ENCODE measurements at places on chromosomes 16 and 17.

DNA sequence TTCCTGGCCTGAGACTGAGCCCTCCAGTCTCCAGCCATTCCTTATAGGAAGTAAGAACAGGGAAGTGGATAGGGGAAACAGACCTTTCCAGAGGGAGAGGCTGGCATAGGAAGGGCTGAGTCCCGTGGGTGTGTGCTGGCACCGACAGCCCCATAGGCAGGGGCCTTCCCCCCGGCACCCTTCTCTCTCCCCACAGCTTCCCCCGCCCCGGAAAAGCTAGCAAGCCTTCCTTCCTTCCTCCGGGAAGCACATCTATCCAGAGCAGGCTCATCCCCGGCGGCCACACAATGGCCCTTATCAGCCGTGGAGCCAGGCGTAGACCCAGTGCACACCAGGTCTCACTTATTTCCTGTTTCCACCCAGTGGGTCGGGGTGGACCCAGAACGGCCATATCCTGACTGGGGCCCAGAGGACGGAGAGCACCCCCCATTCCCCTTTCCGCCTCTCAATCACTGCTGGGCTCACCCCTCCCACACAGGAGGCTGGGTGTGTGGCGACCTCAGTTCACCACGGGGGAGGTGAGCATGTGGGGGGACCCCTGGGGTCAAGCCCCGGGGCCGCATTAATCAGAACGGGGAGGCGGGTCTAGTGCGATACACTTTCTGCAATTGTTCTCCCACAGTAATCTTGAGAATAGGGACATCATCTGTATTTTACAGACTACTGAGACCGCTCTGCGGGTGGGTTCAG is 950 bp upstream of the MYO1C start:
- H3K27me3 ChIP-seq = no peaks in the 10 kb centered on the region
- no peaks in the 10 kb centered on the region for H3K36me3 ChIP-seq
- H3K27ac ChIP-seq = no peak overlapping the region
- no peak overlapping the region for H3K4me3 ChIP-seq

- DNase-seq = no peak
- no peaks in the 10 kb centered on the region for H3K27me3 ChIP-seq
- no peak overlapping the region for H3K4me3 ChIP-seq
- H3K4me1 ChIP-seq = no peaks in the 10 kb centered on the region
These were observed 85.4 kb downstream of the IRF8 start for GRCh38 chr16:85984231-85984880.

- no peak overlapping the region for H3K4me3 ChIP-seq
- H3K27ac ChIP-seq = no peak overlapping the region
- no peaks in the 10 kb centered on the region for H3K27me3 ChIP-seq
- H3K36me3 ChIP-seq = no peaks in the 10 kb centered on the region
- DNase-seq = no peak
These were observed 15.2 kb downstream of the KRT23 start for GRCh38 chr17:40922239-40922638.

- H3K4me3 ChIP-seq = no peak overlapping the region
- no peaks in the 10 kb centered on the region for H3K36me3 ChIP-seq
- DNase-seq = no peak
- H3K27me3 ChIP-seq = no peaks in the 10 kb centered on the region
These were observed 820.2 kb downstream of the KCNJ18 start for GRCh38 chr17:22512506-22512905.

- no peak overlapping the region for H3K27ac ChIP-seq
- no peaks in the 10 kb centered on the region for H3K4me1 ChIP-seq
- DNase-seq = no peak
- no peaks in the 10 kb centered on the region for H3K36me3 ChIP-seq
These were observed 121.7 kb downstream of the MYO1D start for GRCh38 chr17:32755045-32755805.

- no peak overlapping the region for H3K27ac ChIP-seq
- H3K4me3 ChIP-seq = no peak overlapping the region
- H3K36me3 ChIP-seq = no peaks in the 10 kb centered on the region
- DNase-seq = no peak
These were observed 2.6 kb upstream of the RARA start for GRCh38 chr17:40306395-40306794.

DNA sequence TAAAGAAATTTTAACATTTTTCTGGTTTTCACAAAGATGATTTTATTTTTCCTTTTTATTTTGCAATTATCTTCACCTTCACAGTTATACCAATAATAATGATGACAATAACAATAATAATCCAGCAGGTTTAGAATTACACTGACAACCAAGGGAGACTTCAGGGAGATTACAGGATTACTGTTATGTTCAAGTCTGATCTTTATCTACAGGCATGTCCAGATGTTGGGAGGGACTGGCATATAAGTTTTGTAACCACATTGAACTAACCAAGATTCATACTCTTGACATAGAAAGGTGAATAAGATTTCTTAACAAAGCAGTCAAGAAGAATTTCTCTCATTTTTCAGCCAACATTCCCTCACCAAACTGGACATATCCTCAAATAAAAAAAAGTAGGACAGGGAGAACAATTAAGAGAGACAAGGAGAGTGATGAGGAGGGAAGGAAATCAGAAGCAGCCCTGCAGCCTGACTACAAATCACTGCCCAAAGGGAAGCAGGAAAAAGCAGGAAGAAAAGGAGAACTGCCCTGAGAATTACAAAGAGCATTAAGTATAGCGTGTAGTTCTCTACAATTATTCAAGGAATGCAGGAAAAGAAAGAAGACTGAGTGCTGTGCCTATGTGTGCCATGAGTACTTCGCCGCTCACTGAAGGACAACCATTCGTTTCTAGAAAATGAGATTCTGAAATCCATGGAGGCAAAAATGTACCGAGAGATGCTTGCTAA is 155.7 kb upstream of the C17orf78 start:
- no peak overlapping the region for H3K27ac ChIP-seq
- H3K27me3 ChIP-seq = no peaks in the 10 kb centered on the region
- no peak overlapping the region for H3K4me3 ChIP-seq
- DNase-seq = no peak
- H3K36me3 ChIP-seq = peaks cover 17% of the 10 kb centered on the region
- no peaks in the 10 kb centered on the region for H3K4me1 ChIP-seq

- no peak overlapping the region for H3K4me3 ChIP-seq
- no peak for DNase-seq
- no peaks in the 10 kb centered on the region for H3K27me3 ChIP-seq
- peak overlapping the region; percentile 50 for H3K27ac ChIP-seq
These were observed 31.3 kb upstream of the MRPS23 start for GRCh38 chr17:57881143-57881542.

DNA sequence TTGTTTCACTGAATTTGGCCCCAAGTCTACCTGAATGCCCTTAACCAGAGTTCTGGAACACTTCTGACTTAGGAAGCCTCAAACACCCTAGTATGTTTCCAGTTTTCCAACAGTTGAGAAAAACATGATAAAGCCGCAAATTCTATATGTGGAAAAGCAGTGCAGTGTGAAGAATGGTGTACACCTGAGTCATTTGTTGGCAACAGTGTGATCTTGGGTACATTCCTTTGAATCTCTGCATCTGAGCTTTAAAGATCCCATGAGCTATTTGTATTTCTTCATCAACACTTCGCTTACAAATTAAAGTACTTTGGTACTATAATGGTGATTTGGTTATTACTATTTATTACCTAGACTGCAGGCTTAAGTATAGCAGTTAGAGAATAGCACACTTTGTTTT is 93.6 kb upstream of the TBX2 start:
- no peak for DNase-seq
- H3K4me3 ChIP-seq = no peak overlapping the region
- no peaks in the 10 kb centered on the region for H3K36me3 ChIP-seq
- H3K27ac ChIP-seq = no peak overlapping the region
- H3K4me1 ChIP-seq = no peaks in the 10 kb centered on the region

- no peaks in the 10 kb centered on the region for H3K27me3 ChIP-seq
- H3K36me3 ChIP-seq = no peaks in the 10 kb centered on the region
- no peak overlapping the region for H3K4me3 ChIP-seq
- no peak overlapping the region for H3K27ac ChIP-seq
- peak; percentile 36 for DNase-seq
These were observed 150.4 kb downstream of the WWOX start for GRCh38 chr16:78249832-78250231.

DNA sequence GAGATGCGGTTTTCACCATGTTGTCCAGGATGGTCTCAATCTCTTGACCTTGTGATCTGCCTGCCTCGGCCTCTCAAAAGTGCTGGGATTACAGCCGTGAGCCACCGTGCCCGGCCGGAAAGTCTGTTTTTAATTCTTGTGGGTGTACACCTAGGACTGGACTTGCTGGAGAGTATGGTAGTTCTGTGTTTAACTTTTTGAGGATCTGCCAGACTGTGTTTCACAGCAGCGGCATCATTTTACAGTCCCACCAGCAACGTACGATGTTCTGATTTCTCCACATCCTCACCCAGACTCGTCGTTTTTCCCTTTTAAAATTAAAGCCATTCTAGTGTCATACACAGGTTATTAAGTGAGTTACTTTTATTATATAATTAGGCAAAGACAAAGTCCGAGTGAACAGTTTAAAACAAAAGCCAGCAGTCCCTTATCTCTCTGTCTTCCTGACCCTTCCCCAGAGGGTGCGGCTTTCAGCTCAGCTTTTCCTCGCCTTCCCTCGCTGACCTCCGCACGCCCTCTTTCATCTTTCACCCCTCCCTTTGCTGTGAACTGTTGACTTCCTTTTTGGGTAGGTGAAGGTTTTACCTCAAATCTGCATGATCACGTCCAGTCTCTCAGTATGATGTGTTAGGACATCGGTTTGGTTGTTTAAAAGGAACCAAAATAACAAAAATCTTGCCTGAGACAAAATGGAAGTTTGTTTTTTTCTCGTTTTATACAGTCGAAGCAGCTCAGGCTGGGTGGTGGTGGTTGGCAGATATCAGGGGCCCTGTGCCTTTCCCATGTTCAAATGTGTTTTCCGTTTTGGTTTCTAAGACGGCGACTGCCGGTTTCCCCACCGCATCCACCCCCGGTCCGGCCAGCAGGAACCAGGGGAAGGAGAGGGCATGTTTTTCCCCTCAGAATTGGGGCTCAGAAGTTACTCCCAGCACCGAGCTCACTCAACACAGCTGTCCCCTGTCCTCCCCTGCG is 18.0 kb downstream of the FAM234A start:
- DNase-seq = no peak
- H3K4me3 ChIP-seq = no peak overlapping the region
- no peaks in the 10 kb centered on the region for H3K27me3 ChIP-seq
- H3K27ac ChIP-seq = no peak overlapping the region

DNA sequence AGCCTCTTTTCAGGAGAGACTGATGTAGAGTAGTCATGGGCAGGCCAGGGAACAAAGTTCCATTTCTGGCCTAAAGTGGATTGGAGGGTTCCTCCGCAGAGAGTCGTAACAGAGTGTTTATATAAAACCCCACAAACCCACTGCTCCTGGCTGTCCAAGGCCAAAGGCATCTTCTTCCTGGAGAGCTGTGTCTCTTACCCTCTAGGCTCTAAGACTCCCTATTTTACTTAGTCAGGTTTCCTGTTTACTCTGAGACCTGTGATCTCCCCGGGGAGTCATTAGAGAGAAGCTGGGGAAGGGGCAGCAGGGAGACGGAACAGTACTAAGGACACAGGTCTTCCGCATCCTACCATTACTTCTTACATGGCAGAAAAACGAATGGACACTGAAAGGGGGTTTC is 69.5 kb downstream of the HIC1 start:
- H3K4me3 ChIP-seq = no peak overlapping the region
- DNase-seq = no peak
- H3K36me3 ChIP-seq = no peaks in the 10 kb centered on the region

GRCh38 chr16:75965504-75966374 is 239.4 kb upstream of the CPHXL start:
- H3K27me3 ChIP-seq = no peaks in the 10 kb centered on the region
- no peaks in the 10 kb centered on the region for H3K4me1 ChIP-seq
- no peak overlapping the region for H3K27ac ChIP-seq
- H3K36me3 ChIP-seq = no peaks in the 10 kb centered on the region
- no peak overlapping the region for H3K4me3 ChIP-seq

- DNase-seq = no peak
- peaks cover 55% of the 10 kb centered on the region for H3K4me1 ChIP-seq
- no peaks in the 10 kb centered on the region for H3K27me3 ChIP-seq
- H3K27ac ChIP-seq = peak overlapping the region; percentile 93
- H3K4me3 ChIP-seq = no peak overlapping the region
These were observed 76.0 kb downstream of the VMP1 start for GRCh38 chr17:59783221-59784047.

GRCh38 chr16:79348521-79349306 is 251.8 kb downstream of the MAF start:
- no peak overlapping the region for H3K4me3 ChIP-seq
- H3K4me1 ChIP-seq = no peaks in the 10 kb centered on the region
- H3K27ac ChIP-seq = no peak overlapping the region

DNA sequence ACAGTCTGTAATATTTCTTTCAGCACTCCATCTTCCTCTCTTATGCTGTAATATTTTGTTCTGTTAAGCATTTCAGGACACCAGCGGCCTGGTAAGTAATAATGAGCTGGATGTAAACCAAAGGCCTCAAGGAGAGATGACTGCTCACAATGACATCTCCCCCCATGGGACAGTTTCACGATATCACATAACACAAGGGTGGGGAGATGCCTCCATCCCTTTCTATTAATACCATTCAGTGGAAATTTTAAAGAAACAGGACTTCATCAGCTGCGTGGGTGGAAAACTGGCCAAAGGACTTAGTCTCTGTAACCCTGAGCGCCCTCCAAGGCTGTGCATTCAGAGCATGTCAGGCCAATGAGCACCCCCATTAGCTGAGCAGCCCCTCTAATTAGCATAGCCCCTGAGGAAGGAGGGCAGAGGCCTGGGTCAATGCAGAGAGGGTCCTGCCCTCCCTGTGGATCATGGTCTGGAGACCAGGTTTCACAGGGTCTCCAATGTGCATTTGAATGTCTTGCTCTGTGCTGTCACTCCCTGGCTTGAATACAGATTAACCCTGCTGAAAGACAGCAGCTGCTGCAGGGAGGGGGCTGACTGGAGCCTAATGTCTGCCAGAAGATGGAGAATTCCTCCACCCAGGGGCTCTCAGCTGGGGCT is 156.4 kb downstream of the HS3ST2 start:
- no peaks in the 10 kb centered on the region for H3K36me3 ChIP-seq
- no peak for DNase-seq
- H3K27me3 ChIP-seq = no peaks in the 10 kb centered on the region
- no peak overlapping the region for H3K4me3 ChIP-seq
- H3K4me1 ChIP-seq = no peaks in the 10 kb centered on the region

- no peak overlapping the region for H3K4me3 ChIP-seq
- no peaks in the 10 kb centered on the region for H3K27me3 ChIP-seq
- no peak for DNase-seq
- no peaks in the 10 kb centered on the region for H3K4me1 ChIP-seq
- no peak overlapping the region for H3K27ac ChIP-seq
- H3K36me3 ChIP-seq = no peaks in the 10 kb centered on the region
These were observed 123.7 kb upstream of the AXIN2 start for GRCh38 chr17:65685110-65685509.

- no peaks in the 10 kb centered on the region for H3K36me3 ChIP-seq
- H3K27ac ChIP-seq = no peak overlapping the region
- DNase-seq = peak; percentile 49
- H3K27me3 ChIP-seq = no peaks in the 10 kb centered on the region
These were observed 4.3 kb downstream of the SPPL2C start for GRCh38 chr17:45848868-45849535.

DNA sequence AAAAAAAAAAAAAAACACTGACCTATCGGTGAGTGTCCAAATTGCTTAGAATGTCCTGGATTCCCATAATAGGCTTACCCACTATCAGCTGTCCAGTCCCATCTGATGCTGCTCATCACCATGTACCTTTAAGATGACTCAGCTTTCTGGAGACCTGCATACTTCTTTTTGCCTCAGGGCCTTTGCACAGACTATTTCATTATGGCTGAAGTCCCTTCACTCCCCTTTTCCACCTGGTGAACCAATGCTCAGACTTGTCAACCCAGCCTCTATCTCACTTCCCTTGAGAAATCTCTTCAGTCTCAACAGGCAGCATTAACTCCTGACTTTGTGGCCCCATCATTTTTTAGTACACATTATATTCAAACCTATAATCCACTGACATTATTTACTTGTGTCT is 29.7 kb upstream of the NUDT7 start:
- H3K36me3 ChIP-seq = no peaks in the 10 kb centered on the region
- DNase-seq = no peak
- H3K27me3 ChIP-seq = no peaks in the 10 kb centered on the region
